ENCODE measurements at places on chromosomes 5 and 9. TPM values are rescaled to one million over a fixed set of nuclear protein-coding genes. Genes with fewer than 3 reads are reported as not detected.

The CBY3 gene
- 0.18 TPM for total RNA-seq

The EQTN gene
- total RNA-seq: not detected

The BAAT gene
- under 0.01 TPM for total RNA-seq

The CCL27 gene
- not detected for total RNA-seq

The SARDH gene
- total RNA-seq: 0.27 TPM

The TDRD7 gene
- total RNA-seq: 13.2 TPM

The SPAAR gene
- 10.4 TPM for total RNA-seq

The MYMK gene
- not detected for total RNA-seq

The SMC2 gene
- 13.2 TPM for total RNA-seq

The EIF4EBP3 gene
- 0.75 TPM for total RNA-seq

The SMAD5 gene
- 36.0 TPM for total RNA-seq

The KIAA1958 gene
- 0.81 TPM for total RNA-seq

The SAXO1 gene
- not detected for total RNA-seq

The SLC6A19 gene
- total RNA-seq: not detected

The OR13C3 gene
- not detected for total RNA-seq

The GLRA1 gene
- not detected for total RNA-seq

All from endothelial cell of coronary artery (primary cell).